ENCODE measurements at places on chromosomes 3 and 15.

GRCh38 chr3:132469326-132469725, 52.0 kb downstream of the DNAJC13 start:
- no peak for DNase-seq

- peak; percentile 41 for DNase-seq
These were observed 6.0 kb downstream of the WNT5A start for GRCh38 chr3:55480911-55481743.

GRCh38 chr15:25789616-25789999, 73.5 kb downstream of the ATP10A start:
- DNase-seq = no peak

DNA sequence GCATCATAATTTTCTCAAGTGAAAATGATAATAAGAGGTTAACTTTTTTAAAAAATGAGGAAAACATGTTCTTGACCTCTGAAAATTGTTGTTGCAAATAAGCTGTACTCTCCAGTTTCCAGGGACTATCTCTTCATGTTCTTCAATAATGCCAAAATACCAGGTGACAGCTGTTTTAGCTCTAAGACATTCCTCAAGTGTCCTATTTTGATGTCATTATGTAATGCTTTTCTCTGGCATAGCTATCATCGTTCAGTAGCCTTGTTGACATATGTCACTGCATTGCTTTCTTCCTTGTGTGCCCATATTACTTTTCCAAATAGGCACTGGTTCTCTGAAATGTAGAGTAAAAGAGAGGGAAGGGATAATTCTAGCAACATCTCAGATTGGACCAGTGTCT, 5.7 kb upstream of the FILIP1L start:
- no peak for DNase-seq

DNA sequence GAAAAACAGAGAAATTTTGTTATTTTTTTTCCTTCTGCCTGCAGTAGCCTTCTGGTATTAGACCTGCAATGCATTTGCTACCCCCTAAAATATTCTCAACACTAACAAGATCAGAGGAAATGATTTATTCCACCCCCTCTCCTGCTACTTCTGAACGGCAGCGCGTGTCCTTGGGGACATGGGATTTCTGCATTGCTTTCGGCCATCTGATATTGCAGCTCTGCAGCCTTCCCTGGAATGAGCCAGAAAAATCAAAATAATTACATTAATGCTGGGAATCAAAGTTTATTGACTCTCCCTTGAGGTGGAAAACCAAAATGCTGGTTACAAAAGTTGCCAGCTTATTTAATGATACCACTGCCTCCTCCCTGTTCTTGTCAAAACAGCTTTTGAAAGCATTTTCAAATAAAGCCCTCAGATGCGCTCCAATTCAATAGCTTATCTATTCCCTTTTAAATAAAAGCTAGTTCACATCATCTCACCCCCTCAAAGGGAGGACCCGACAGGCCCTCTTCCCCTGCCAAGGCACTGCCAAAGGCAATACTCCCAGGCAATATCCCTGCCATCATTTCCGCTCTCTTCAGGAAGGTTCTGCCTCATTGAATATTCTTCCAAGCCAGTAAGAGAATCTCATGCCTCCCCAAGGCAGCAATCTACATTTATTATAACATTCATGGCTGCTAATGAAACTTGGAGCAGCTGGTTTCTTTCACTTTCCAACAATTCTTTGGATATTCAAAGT, 96.6 kb downstream of the FHIT start:
- no peak for DNase-seq

- DNase-seq = no peak
These were observed 22.0 kb downstream of the TMPRSS7 start for GRCh38 chr3:112056451-112056929.

Measured in iPS-NIHi11 (cell line).